Retinal pigment epithelial cell (primary cell): ENCODE measurements at places on chromosomes 7 and 10.

DNA sequence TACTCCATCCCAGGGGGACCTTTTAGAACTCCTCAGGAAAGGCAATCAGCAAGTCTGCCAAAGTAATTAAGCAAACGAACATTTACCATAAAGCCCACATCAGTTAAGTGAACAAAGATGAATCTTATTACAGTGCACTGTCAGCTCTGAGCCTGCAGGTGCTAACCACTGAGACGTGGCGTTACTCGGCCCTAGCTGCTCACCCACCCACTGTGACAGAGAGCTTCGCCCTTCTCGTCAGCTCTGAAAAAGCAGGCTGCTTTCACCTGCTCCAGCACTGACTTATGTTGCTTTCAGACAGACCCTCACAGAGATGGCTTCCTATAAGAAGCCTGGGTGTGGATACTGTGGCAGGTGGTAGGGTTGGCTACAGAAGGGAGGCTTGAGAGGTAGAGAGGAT lies 57.7 kb upstream of the KCNIP2 start:
- no peak for DNase-seq

- peak; percentile 66 for DNase-seq
Observed at GRCh38 chr10:34739915-34740314, 75.2 kb downstream of the PARD3 start.

GRCh38 chr10:28058746-28059145 lies 59.9 kb upstream of the ODAD2 start:
- DNase-seq = no peak

- DNase-seq = no peak
Observed at GRCh38 chr7:2171855-2172254, 60.9 kb downstream of the MAD1L1 start.

- no peak for DNase-seq
Observed at GRCh38 chr10:109838592-109839244, 84.6 kb downstream of the XPNPEP1 start.

DNA sequence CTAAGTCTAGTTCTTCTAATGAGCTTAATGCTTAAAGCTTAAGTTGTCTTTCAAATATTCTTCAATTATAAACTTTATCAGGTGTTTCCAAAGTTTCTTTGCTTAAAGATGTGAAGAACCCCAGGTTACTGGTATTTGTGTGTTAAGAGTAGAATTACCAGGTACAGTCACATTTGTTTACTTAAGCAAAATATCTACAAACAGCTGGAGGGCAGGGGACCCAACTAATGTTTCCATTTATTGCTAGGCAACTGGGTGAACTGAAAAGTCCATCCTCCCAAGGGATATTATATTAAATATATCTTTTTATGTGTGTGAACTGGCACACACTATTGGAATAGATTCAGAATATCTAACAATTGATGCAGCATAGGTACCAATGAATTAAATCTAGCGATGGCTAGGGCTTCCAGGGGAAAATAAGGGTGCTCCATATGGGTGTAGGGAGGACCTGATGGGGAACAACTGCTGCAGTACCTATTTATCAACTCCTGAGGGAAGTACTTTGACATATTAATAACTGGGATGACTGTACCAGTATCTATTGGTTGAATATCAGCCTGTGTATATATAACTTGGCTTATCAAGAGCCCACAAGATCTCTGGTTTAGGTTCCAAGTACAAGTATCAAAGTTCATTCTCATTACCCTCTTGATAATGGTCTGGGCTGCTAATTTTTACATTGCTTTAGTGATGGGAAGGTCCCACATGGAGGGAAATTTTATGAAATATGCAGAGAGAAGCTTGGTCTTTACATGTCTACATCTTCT lies 10.3 kb upstream of the AGR3 start:
- no peak for DNase-seq

GRCh38 chr10:120076996-120077706 lies 184.6 kb downstream of the SEC23IP start:
- no peak for DNase-seq

GRCh38 chr7:155580367-155580766 lies 34.0 kb upstream of the CNPY1 start:
- no peak for DNase-seq

GRCh38 chr7:47283497-47284131 lies 298.3 kb downstream of the TNS3 start:
- no peak for DNase-seq

GRCh38 chr7:30144657-30145306 lies 10.0 kb downstream of the MTURN start:
- no peak for DNase-seq

DNA sequence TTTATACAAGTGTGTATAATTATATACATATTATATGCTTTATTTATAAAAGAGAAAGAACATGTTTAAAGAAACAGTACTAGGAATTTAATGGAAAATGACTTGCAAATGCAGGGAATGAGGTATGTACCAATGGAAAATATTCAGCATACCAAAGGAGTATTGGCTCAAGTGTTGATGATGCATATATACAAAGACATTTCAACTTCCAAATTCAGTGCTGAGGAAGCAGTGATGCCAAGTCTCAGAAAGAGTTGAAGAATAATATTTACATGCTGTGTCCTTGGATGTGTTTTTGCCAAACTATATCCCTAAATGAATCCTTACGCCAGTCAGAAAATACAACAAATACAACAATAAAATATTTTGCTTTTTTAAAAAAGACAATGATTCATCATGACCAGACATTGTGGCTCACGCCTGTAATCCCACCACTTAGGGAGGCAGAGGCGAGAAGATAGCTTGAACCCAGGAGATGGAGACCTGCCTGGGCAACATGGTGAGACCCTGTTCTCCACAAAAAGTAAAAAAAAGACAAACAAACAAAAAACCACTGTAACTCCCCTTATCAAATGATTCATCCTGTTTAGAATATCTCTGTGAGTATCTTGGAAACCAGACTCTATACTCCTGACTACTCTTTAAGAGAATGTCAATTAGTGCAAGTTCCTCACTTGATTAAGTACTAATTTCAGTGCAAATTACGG lies 157.2 kb downstream of the CHRM2 start:
- no peak for DNase-seq

GRCh38 chr7:108181073-108181985 lies 51.2 kb upstream of the LAMB4 start:
- DNase-seq = no peak

DNA sequence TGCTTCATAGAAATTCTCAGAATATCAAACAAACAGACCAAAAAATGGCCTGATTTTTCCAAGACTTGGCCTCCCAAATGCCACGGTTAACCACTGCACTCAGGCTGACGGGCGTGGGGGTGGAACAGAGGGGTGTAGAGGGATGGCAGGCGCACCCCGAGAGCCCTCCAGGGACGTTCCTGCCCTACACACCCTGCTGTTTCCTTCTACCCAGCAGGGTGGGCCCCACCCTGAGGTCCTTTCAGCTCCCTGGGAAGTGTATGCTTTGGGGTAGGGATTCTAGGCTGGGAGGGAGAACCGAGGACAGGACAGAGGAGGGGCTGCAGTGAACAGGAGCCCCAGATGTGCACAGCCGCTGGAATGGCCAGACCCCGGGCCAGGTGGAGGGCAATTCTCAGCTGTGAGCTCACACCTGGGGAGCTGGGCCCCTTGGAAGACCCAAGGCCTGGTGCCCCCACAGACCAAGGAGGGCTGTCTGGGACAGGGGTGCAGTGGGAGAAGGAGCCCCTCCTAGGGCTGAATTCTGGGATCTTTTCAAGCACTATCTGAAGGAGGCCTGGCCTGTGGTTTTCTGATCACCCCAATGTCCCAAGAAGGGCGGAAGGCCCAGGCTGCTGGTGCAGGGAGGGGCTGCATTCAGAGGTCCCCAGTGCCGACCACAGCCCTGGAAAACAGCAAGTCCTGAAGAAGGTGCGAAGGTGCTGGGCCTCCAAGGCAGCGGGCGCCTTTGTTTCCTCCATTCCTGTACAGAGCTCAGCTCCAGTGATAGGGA lies 32.9 kb upstream of the INPP5A start:
- DNase-seq = no peak

- no peak for DNase-seq
Observed at GRCh38 chr7:43516581-43517342, 66.1 kb upstream of the STK17A start.

- DNase-seq = no peak
Observed at GRCh38 chr10:89414879-89415821, 782 bp downstream of the IFIT5 start.

- no peak for DNase-seq
Observed at GRCh38 chr7:147586526-147586925, 1004.0 kb upstream of the C7orf33 start.

DNA sequence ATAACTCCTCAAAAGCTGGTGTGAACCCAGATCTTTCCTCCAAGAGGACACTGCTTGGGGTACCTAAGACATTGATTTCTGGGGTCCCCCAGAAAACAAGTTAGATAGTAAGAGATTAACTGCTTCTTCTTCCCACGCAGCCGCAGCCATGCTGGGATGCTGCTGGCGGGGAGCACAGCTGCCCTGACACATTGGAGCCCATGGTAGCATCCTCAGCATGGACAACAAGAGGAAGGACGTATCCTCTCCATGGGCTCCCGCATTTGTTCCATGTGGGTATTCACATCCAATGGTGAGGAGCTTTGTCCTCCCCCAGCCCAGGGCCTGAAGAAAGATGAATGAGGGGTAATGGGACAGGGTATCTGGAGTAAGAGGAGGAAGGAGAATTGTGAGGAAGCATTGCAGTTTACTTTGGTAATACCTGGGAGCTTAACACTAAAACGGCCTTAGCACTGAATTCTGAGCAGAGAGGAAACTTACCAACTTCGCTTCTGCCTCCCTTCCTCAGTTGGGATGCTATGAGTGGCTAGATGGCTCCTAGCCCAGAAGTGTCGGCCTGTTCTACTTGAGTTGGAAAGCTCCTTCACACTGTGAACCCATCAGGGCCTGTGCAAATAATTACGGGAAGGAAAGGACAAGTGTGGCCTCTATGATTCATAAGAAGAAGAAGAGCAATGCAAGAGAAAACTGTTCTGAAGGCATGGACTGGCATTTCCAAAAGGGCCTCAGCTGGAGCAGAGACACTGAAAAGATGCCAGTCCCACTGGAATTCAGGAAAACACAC lies 43.9 kb downstream of the C10orf120 start:
- DNase-seq = no peak

DNA sequence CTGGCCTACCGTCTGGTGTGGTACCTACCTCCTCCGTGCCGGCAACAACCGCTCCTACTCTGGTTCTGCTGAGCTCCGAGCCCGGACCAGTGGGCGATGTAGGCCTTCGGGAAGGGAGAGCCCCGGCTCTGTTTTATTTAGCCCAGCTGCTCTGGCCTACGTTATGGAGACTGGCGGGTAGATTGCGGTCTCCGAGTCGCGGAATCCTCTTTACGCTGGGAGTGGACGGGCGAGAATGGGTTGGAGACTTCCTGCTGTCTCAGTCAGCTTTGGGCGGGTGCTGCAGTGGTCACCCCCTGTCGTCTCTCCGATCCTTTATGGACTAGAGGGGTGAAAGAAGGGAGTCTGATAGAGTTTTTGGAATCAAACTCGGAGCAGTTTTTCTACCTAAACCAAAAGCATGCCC lies 406 bp downstream of the CBLL1 start:
- DNase-seq = no peak

- no peak for DNase-seq
Observed at GRCh38 chr7:30159698-30160143, 24.9 kb downstream of the MTURN start.
